ENCODE measurements at places on chromosomes 12 and 14. TPM values are rescaled to one million over a fixed set of nuclear protein-coding genes. Genes with fewer than 3 reads are reported as not detected.

Gene GPRC5A
- total RNA-seq = 16.5 TPM

Gene OR6C2
- not detected for total RNA-seq

GRCh38 chr14:99600232-99600888, 3.6 kb downstream of the CCDC85C start:
- DNase-seq = no peak

- peak; percentile 95 for DNase-seq
Observed at GRCh38 chr12:68364893-68365725, 32.9 kb upstream of the MDM1 start.

DNA sequence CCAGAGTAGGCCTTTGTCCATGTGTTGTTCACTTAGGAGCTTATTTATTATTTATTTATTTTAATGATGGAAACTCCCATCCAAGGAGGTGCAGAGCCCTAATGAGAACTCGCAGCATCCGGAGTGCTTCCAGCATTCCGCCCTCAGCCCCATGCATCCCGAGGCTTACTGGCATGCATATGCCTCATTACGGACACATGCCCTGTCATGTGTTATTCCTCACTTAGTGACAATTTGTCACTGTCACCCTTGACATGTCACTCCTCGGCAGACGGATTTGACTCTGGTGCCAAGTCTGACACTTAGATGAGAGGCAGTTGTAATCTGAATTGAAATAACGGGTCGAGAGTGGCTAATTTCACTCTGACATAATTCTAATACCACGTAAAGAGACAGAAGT, 132.8 kb downstream of the VRK1 start:
- DNase-seq = no peak

DNA sequence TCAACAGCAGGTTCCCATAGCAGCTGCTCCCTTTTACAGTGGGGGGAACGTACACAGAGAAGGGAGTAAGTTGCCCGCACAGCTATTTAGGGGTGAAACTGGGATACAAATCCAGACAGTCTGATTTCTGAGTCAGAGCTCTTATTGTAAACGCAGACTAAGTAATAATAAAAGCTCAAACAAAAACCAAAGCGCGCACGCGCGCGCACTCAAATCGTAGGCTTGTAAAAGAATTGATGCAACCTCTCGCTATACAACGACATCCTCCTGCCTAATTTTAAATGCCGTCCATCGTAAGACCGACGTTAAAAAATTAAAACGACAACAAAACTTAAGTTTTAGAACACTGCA, 747 bp upstream of the DACT1 start:
- DNase-seq = peak; percentile 70

DNA sequence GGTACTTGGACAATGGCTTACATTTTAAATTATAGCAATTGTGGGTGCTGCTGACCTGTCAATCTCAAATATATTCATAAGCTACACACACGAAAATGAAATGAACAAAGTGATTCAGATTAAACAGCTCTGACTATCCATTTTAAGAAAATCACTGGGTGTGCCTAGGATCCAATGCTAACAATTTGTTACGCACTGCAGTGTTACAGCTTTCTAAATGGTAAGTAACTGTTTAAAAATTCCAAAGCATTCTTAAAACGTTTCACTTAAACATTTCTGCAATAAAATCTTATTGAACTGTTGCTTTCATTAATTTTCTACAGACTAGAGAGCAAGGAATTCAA, 18.9 kb downstream of the LMO3 start:
- no peak for DNase-seq

DNA sequence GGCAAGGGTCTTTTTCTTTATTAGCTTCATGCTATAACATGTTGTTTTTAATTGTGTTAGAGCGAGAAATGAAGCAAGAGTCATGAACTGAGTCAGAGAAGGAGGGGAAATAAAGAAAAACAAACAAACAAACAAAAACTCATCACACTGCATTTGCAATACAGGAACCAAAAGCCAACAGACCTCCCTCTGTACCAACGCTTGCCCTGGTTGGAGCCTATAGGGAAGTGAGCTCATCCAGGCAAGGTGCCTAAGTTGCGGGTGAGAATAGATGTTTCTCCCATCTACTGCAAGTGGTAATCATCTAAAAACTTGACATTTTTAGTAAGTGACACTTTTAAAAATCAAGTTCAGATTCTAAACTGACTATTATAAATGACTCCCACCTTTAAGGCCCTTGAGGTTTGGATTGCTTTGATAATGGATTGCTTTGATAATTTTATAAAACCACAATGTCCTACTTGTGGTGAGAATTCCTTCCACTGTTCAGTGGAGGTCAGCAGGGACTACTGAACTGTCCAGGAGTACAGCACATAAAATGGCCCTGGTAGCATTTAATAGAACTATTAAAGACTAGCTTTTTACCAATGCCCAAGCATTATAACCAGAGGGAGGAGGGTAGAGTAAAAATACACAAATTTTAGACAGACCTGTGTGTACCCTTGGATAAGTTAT, 31.3 kb downstream of the SLC38A1 start:
- no peak for DNase-seq

DNA sequence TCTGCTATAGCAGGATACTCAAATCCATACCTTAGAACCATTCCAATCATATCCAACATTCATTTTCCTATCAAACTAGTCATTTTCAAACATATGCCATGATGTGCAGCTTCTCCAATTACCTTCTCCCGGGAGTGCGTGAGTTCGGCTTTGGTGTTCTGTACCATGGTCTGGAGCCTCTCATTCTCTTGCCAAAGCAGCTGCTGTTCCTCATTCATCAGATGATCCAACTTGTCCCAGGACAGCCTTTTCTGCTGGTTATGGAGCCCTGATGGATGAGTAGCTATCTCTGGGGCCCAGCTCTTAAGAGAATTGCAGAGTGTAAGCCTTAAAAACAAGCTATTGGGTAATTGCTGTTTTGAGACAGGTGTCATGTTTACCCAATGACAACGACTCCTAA, 71.1 kb upstream of the SAV1 start:
- no peak for DNase-seq

- DNase-seq = no peak
Observed at GRCh38 chr12:93759512-93760081, 82.4 kb downstream of the CRADD start.
